Sciatic nerve (tissue), 2 donors: ENCODE measurements at places on chromosomes 13 and 19. TPM values are rescaled to one million over a fixed set of nuclear protein-coding genes. Genes with fewer than 3 reads are reported as not detected.
A peak's percentile ranks its signal among the peaks of the same experiment; 100 is the strongest.

Gene KLK10
- 3.0 TPM for total RNA-seq

Gene CFD
- 405 TPM for total RNA-seq

DNA sequence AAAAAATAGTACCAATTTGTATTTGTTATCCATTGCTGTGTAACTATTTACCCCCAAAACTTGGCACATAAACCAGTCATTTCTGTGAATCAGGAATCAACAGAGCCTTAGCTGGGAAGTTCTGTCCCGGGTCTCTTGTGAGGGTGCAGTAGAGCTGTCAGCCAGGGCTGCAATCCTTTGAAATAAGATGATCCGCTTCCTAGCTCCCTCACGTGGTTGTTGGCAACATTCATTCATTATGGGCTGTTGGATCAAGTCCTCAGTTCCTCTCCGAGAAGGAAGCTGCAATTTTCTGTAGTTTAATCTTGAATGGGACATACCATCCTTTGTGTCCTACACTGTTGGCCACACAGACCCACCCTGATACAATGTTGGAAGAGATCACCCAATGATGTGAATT is 277.2 kb downstream of the SUCLA2 start:
- no peak for DNase-seq

GRCh38 chr13:22837980-22838647 is 342.7 kb upstream of the SGCG start:
- no peak for DNase-seq

Gene TLE6
- total RNA-seq, result 4.4 TPM

GRCh38 chr19:51976852-51977251 is 9.8 kb downstream of the ZNF350 start:
- DNase-seq, result no peak

GRCh38 chr19:40466985-40467734 is at the start of gene SPTBN4:
Gene SPTBN4, plus strand, starts transcription at chr19:40467001. Its CDS starts 5,621 bp downstream, at chr19:40472622.
- DNase-seq, result peak; percentile 71

DNA sequence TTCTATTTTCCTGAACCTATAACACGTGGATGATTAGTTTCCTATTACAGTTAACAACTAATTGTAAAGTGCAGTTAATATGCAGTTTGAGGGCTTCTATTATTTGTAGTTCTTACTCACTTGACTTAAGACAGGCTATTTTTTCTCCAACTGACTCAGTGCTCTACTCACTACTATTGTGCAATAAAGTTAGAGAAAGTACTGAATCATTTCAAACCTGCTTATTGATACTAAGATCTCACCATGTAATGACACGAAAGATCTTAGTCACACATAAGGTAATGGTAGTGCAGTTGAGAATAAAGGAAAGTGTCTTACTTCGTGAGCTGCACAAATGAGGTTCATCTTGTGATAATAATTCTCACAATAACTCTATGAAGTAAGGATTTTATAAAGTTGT is 22.8 kb upstream of the ITM2B start:
- no peak for DNase-seq

DNA sequence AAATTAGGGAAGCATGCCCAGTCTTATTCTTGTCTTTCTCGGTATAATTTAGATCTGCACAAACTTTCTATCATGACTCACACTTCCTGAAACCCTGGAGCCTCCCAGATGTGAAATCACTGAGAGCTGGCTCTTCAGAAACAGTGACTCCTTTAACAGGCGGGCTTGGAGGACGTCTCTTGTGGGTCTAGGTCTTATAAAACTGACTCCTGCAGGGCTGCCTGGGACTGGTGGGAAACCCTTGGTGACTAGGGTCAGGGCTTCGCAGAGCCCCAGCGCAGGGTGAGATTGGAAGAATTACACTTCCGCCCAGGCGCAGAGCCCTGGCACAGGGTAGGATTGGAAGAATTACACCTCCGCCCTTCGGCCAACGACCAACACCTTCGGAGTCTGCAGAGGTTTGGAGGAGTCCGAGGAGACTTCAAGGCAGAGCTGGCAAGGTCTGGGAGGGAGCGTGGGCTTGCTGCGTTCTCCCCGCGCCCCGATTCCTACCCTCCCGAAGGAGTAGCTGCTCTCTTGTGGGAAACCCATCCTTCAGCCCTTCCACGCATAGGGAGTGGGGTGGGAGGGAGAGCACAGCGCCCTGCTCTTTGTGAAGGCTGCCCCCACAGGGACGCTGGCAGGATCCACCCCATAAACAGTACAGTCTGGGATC is 43.4 kb upstream of the MAP3K10 start:
- DNase-seq, result no peak

GRCh38 chr13:26370553-26370952 is 116.6 kb downstream of the CDK8 start:
- DNase-seq, result no peak

DNA sequence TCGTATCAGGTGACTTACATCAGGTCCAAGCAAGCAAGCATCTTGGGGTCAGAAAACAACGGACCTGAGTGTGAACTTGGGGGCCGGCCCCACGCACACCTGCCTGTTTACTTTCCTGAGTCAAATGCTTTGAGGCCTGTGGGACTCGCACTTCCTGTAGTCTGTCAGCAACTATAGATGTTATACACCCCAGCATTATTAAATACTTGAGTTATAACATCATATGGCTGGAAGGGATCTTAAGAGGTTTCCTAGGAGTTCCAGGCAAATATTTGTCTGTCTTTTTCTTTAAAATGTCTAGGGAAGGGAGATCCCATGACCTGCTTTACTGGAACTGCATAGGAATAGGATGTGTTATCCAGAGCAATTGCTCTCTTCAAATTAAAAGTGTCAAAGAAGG is 280.6 kb downstream of the SHISA2 start:
- DNase-seq, result no peak

DNA sequence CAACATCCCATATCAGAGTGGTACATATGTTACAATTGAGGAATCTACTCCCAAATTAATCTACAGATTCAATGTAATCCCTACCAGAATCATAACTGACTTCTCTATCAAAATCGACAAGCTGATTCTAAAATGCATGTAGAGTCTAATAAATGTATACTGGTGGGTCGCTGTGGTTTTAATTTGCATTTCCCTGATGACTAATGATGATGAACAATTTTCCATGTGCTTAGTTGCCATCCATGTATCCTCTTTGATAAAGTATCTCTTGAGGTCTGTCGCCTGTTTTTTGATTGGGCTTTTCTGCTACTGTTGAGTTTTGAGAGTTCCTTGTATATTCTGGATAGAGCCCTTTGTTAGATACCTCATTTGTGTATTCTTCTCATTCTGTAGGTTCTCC is 43.8 kb downstream of the KLF12 start:
- DNase-seq, result no peak

Gene CYP4F8
- total RNA-seq, result not detected

- no peak for DNase-seq
Observed at GRCh38 chr13:43631106-43631505, 155.7 kb downstream of the ENOX1 start.

GRCh38 chr19:45063851-45064801 is 12.2 kb downstream of the ZNF296 start:
- no peak for DNase-seq

- peak; percentile 61 for DNase-seq
Observed at GRCh38 chr13:71864094-71864985, 2.7 kb downstream of the DACH1 start.

DNA sequence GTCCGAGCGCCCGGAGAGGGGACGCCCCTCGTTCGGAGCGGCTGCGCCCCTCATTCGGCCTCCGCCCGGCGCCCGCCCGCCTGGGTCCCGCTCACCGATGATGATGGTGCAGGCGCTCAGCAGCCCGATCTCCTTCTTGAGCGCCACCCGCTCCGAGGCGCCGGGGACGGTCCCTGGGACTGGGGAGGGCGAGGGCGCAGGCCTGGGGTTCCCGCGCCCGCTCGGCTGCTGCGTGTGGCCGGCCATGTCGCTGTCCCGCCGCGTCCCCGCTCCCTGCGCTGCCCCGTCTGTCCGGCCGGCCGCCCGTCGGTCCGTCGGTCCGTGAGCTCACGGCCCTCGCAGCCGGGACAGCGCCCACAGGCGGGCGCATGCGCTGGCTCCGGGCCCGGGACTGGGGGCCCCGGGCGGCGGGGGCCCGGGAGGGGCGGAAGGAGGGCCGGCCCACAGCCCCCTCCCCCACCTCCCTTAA is at the start of gene SLC7A10:
Gene SLC7A10, minus strand, starts transcription at position 393 of the 469 bp plus-strand sequence. Its CDS starts 147 bp downstream, at position 246.
- DNase-seq, result no peak

Gene GZMM
- total RNA-seq, result 1.4 TPM

- DNase-seq, result peak; percentile 77
Observed at GRCh38 chr19:35142606-35143230, 337 bp upstream of the FXYD7 start.

Gene FLT1
- 84.8 TPM for total RNA-seq

GRCh38 chr19:4232614-4233281 is 3.4 kb downstream of the EBI3 start:
- no peak for DNase-seq

DNA sequence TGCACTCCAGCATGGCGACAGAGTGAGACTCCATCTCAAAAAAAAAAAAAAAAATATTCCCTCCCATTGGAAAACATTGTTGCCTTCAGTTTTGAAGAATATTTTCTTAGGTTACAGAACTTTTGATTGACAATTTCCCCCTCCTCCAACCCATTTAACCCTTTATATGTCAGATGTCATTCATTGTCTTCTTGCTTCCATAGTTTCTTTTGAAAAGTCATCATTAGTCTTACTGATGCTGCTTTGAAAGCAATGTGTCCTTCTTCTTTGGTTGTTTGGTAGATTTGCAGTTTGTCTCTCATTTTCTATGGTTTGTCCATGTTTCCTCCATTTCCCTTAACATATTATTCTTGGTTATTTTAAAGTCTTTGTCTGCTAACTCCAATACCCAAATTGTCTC is 25.4 kb downstream of the ZNF558 start:
- DNase-seq, result no peak

DNA sequence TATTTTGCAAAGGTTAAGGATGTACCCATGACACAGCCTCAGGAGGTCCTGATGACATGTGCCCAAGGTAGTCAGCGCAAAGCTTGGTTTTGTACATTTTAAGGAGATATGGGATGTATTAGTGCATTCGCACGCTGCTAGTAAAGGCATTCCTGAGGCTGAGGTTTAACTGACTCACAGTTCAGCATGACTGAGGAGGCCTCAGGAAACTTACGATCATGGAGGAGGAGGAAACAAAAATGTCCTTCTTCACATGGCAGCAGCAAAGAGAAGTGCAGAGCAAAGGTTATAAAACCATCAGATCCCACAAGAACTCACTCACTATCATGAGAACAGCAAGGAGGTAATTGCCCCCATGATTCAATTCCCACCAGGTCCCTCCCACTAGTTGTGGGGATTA is 1017.4 kb downstream of the EFNB2 start:
- DNase-seq, result no peak

- peak; percentile 59 for DNase-seq
Observed at GRCh38 chr19:408902-409515, at the start of gene C2CD4C. Gene C2CD4C, minus strand, starts transcription at chr19:409147. Its CDS starts 786 bp downstream, at chr19:408361.

GRCh38 chr19:1279782-1280341 is 4.5 kb downstream of the FAM174C start:
- peak; percentile 90 for DNase-seq

DNA sequence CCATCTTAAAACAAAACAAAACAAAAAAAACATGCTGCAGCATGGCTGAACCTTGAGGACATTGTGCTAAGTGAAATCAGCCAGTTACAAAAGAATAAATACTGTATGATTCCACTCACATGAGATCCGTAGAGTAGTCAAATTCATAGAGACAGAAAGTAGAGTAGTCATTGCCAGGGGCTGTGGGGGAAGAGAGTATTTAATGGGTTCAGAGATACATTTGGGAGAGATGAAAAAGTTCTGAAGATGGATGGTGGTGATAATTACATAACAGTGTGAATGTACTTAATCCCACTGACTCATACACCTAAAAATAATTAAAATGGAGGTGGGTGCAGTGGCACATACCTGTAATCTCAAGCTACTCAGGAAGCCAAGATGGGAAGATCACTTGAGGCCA is 72.0 kb upstream of the C1QTNF9 start:
- no peak for DNase-seq

DNA sequence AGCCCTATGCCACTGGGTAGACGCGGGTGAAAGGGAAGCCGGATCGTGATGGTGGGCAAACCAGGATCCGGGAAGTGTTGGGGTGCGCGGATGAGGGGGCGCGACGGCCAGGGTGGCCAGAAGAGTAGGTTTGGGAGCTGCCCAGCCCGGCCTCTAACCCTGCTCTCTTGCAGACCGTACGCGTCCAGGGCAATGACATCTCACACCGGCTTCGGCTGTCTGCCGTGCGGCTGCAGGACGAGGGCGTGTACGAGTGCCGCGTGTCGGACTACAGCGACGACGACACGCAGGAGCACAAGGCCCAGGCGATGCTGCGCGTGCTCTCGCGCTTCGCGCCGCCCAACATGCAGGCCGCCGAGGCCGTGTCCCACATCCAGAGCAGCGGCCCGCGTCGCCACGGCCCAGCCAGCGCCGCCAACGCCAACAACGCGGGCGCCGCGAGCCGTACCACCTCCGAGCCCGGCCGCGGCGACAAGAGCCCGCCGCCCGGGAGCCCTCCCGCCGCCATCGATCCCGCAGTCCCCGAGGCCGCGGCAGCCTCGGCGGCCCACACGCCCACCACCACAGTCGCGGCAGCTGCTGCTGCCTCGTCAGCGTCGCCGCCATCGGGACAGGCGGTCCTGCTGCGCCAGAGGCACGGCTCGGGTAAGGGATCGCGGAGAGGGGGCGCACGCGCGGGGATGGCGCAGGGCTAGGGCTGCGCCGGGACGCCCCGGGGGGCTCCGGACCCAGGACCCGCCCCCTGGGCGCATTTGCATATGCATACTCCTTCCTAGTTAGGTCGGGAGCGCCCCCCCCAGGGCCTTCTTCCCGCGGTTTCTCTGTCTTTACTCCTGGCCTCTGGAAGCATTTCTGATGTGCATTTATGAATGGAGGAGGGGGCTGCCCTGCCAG is 4.1 kb downstream of the VSTM2B start:
- DNase-seq, result no peak

DNA sequence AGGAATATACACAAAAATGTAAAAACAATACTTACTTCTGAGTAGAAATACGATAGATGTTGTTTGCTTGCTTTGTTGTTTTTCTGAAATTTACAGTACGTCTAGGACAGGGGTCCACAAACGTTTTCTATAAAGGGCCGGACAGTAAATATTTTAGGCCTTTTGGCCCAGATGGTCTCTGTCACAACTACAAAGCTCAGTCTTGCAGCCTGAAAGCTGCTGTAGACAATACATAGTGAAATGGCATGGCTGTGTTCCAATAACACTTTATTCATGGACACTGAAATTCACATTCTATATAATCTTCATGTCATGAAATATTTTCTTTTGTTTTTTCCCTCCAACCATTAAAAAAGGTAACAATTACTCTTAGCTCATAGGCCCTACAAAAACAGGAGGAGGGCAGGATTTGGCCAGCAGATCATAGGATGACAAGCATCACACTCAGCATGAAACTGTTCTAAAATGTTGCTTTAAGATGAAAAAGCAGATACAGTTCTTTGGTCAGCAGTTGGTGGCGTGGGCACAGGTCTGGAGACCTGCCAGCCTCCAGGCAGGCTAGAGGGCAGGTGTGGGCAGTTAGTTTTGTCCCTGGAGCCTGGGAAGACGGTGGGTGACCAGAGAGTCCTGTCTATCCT is at the start of gene EDDM13:
Gene EDDM13, plus strand, starts transcription at position 588 of the 638 bp plus-strand sequence. CDS start 87 bp downstream, outside the sequence.
- no peak for DNase-seq

- no peak for DNase-seq
Observed at GRCh38 chr13:90485436-90485835, 862.1 kb upstream of the MIR17HG start.

- no peak for DNase-seq
Observed at GRCh38 chr13:37118016-37118415, 12.6 kb upstream of the CSNK1A1L start.
